ENCODE measurements at places on chromosomes 16 and 17.

GRCh38 chr17:42457107-42457792 lies 1.4 kb upstream of the ATP6V0A1 start:
- ATAC-seq, result no peak

- no peak for ATAC-seq
Observed at GRCh38 chr17:42135151-42135550, 12.5 kb downstream of the HSPB9 start.

DNA sequence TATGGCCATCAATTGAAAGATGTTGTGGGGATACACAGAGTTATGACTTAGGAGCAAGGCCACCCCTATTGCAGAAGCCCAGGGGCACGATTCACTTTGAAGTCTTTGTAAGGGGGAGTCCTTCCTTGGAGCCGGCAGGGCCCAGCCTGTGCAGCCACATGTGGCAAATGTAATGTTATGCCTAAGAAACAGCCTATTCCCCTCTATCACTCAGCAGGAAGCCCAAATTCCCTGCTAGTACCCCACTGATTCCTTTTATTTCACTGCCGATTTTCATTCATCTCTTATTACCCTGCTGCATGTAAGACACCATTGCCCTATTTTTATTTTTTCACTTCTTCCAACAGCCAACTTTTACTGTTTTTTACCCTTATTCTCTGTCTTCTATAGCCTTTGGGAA lies 233.2 kb downstream of the PMP22 start:
- ATAC-seq, result no peak

DNA sequence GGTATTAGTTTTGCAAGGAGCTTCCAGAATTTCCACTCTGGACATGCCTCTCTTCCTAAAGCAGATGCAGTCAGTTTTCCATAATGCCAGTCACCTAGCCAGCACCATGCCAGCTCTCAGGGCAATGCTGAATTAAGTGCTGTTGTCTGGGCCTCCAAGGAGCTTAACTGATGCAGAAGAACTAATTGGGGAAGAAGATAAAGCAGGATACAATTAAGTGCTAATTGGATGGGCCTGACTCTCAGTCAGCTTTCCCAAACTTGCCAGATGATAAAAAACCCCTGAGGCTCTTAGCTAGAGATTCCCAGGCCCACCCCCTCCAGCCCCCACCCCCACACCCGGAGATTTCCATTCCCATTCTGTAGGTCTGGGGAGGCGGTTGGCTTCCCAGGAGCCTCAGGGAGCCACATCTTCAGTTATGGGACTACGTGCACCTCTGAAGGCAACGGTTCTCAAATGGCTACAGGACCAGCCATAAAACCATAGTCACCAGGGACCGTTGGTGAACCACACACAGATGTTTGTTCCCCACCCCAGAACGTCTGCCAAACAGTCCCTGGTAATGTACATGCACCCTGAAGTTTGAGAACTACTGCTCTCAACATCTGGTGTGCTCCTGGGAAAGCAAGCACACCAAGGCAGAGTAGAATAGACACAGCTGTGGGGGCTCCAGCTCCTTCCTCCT lies 499.1 kb upstream of the CDH5 start:
- ATAC-seq, result no peak

GRCh38 chr17:48385319-48385718 lies 44.7 kb downstream of the SKAP1 start:
- ATAC-seq, result no peak

GRCh38 chr16:48101069-48101674 lies 54.6 kb downstream of the ABCC12 start:
- ATAC-seq, result peak; percentile 77

GRCh38 chr17:80477647-80478478 lies 1.5 kb upstream of the NPTX1 start:
- ATAC-seq, result peak; percentile 30

- ATAC-seq, result no peak
Observed at GRCh38 chr16:83870830-83871229, 28.1 kb upstream of the MLYCD start.

DNA sequence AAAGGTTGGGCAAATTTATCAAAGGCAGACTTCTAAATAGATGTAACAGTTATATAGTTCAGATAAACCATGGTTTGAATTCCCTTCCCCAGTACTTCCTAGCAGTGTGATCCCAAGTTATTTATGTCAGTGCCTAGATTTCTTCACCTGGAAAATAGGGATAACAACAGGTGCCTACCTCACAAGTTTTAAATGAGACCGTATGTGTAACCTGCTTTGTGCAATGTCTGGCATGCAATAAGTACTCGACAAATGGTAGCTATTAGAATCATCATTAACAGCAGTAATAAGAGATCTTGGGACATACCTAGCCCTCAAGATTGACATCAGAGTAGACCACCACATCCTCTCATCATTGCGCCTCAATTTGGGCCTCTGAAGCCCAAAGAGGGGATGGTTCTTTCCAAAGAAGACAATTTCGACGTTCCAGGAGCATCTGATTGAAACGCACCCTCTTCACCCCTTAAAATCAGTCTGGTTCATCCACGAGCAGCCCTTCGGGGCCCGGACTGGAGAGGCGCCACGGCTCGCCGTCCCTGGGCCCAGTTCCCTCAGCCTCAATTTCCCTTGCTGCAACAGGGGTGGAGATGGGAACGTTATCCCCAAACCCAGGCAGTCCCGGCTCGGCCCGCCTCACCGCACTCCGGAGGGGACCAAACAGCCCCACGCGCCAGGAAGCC lies 541 bp downstream of the ACACA start:
- peak; percentile 2 for ATAC-seq

DNA sequence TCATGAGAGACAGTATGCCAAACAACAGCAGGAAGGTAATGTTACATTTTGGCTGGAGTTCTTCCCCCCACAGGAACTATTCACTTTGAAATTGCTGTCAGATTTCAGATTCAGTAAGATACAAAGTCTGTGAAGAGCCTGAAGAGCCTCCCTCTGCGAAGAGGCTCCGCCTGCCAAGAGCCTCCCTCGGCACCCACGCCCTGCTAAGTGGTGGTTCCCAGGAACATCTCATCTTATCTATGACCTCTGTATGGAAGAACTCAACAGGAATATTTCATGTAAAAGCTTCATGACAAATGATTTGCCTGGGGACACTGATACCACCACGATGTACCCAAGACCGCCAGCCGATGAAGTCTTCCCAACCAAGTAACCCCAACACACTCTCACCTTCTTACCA lies 3.2 kb downstream of the ZC3H7A start:
- ATAC-seq, result no peak

GRCh38 chr16:85201574-85201973 lies 89.3 kb upstream of the CIBAR2 start:
- ATAC-seq, result no peak

GRCh38 chr17:3030096-3030495 lies 33.3 kb downstream of the OR1D5 start:
- ATAC-seq, result no peak

- ATAC-seq, result no peak
Observed at GRCh38 chr16:84143784-84144199, 1.2 kb downstream of the HSDL1 start.

GRCh38 chr16:49528866-49529288 lies 155.3 kb downstream of the C16orf78 start:
- no peak for ATAC-seq

DNA sequence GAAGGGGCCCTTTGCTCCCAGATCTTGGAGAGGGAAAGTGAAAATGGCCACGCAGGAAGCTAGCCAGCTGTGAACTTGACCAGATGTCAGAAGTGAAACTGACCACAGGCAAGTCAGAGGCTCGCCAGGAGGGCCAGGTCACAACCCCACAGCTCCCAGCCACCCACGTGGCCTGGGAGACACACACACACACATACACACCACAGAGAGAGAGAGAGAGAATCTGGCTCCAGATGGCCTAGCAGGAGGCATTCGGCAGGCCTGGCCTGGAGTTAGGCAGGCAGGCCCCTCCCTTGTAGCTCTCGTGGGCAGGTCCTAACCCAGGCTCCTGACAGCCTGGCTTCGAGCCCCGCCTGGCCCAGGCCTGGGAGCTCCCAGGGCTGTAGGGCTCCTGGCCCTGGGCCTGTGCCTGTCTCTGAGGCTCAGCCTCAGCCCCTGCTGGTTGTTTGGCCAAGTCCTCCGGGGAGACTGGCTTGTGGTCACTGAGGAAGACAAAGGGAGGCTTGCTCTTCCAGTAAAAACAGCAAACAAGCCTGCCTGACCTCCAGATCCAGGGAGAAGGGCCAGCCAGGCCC lies 20.2 kb downstream of the NGFR start:
- ATAC-seq, result peak; percentile 44

- no peak for ATAC-seq
Observed at GRCh38 chr17:32285306-32285705, 19.7 kb downstream of the RHBDL3 start.

GRCh38 chr16:56266641-56267607 lies 75.6 kb downstream of the GNAO1 start:
- ATAC-seq, result no peak

GRCh38 chr17:27657620-27658019 lies 26.6 kb downstream of the LGALS9 start:
- ATAC-seq, result no peak

GRCh38 chr16:58999762-59000161 lies 265.6 kb upstream of the GOT2 start:
- ATAC-seq, result no peak

DNA sequence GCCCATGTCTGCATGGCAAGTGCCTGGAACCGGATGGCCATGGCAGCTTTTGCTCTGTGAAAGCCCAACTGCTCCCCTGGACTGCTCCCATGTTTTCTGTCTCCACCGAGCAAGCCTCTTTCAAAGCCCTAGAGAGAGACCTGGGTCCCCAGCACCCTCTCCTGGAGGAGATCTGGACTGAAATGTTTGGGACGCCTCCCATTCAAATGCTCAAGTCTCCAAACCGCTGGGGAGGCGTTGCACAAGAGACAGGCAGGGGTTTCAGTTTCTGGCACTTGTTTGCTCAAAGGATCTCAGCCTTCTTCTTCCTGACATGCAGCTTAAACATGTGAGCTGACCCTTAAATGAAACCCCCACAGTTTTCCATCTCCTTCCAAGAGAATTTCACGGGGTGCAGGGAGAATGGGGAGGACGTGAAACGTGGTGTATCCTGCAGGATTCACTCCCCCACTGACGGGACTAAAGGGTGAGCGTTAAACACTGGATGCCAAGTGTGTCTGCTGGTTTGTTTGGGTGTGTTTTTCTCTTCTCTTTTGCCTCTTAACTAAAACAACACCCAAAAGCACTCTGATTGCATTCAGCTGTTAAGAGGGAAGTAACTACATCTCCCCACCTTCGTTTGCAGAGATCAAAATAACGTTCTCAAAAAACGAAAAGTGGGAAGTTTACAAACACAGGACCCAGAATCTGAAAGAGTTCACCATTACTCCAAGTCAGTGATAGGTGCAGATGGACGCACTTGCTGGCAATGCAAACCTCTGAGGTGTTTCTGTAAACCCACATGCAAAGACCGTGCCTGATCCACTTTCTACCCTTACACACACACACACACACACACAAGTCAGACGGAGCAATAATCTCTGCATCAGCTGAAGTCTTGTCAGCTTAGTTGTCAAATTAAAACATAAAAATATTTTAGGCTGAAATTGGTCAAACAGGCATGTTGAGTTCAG lies 256.9 kb downstream of the C16orf95 start:
- no peak for ATAC-seq

GRCh38 chr16:84465154-84465553 lies 39.3 kb downstream of the MEAK7 start:
- ATAC-seq, result no peak

DNA sequence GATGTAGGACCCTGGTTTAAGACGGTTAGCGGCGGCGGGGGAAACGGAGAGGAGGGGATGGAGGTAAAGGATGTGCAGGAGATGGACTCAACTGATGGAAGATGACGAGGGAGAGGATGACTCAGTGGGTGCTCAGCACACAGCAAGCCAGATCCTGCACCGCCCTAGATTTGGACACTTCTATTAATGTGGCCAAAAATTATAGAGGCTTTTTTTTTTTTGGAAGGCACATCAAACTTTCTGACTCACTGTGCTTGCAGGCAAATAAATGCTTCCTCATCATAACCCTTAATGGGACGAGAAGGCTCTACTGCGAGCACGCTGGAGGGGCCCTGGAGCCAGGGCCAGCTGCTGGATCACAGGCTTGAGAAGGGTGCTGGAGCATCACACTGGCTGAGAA lies 36.0 kb downstream of the RTN4RL1 start:
- no peak for ATAC-seq

- ATAC-seq, result no peak
Observed at GRCh38 chr17:45221081-45222013, at the start of gene FMNL1. Gene FMNL1, plus strand, starts transcription at chr17:45221885. Its CDS starts 240 bp downstream, at chr17:45222125.

- ATAC-seq, result no peak
Observed at GRCh38 chr16:20803192-20803560, 3.1 kb downstream of the ERI2 start.

DNA sequence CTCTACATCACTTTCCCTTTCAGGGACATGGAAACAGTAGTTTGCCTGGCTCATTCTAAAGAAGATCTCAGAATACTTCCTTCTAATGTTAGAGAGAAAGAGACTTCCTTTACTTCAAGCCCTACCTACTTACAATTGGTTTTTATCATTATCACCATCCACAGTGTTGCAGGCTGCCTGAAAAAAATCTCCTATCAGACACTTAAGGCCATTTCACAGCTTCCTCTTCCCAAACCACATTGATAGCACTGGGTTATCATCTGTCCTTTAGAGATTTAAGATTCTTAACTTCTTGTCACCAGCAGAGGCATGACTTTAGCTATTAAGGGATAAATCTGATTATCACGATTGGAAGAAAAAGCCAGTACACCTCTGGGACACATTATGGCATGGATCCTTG lies 178.5 kb upstream of the TBX2 start:
- no peak for ATAC-seq

- ATAC-seq, result no peak
Observed at GRCh38 chr17:48544349-48545021, 424 bp downstream of the HOXB2 start.

- ATAC-seq, result no peak
Observed at GRCh38 chr17:50115756-50116155, 14.2 kb downstream of the SAMD14 start.

- no peak for ATAC-seq
Observed at GRCh38 chr16:2357331-2357730, 16.8 kb upstream of the ABCA3 start.

GRCh38 chr16:13997933-13998332 lies 73.2 kb upstream of the MRTFB start:
- peak; percentile 41 for ATAC-seq

GRCh38 chr17:75589919-75590303 lies 2.3 kb downstream of the MYO15B start:
- ATAC-seq, result no peak

DNA sequence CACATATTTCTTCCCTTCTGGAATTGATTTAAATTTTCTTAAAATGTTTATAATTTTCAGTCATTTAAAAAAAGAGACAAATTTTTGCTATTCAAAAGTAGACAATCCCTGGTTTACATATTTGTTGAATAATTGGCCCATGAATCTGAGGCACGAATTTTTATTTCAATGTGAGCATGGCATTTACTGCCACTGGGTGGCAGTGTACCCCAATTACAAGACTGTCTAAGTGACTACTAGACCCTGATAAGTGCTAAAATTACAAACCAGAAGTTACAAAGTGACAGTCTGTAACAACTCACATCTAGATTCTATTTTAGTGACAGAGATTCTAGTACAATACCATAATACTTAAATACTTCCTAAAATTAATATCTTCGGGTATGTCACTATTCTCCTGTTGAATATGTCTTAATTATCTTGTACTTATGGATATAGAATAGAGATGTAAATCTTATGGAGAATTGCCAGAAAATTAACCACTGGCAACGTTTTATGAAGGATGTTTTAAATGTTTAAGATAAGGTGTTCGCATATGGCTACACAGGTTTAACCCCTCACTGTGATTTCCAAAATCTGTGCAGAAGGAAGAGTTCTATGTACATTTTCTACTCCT lies 235.8 kb downstream of the MAP2K4 start:
- ATAC-seq, result no peak

GRCh38 chr17:64111831-64112230 lies 18.1 kb downstream of the ERN1 start:
- ATAC-seq, result no peak
